Stimulated activated CD4-positive, alpha-beta T cell treated with anti-CD3 and anti-CD28 coated beads, Interleukin-1b, Interleukin-23, amount 100 ng/mL, for 1 hour (primary cell): ENCODE measurements at places on chromosomes 4 and X.

- no peak for DNase-seq
These were observed 100.8 kb upstream of the EOLA2 start for GRCh38 chrX:150038986-150039599.

GRCh38 chr4:186634591-186635128 lies 79.3 kb upstream of the MTNR1A start:
- DNase-seq = no peak

- no peak for DNase-seq
These were observed 239.2 kb upstream of the GRID2 start for GRCh38 chr4:92064574-92064973.

DNA sequence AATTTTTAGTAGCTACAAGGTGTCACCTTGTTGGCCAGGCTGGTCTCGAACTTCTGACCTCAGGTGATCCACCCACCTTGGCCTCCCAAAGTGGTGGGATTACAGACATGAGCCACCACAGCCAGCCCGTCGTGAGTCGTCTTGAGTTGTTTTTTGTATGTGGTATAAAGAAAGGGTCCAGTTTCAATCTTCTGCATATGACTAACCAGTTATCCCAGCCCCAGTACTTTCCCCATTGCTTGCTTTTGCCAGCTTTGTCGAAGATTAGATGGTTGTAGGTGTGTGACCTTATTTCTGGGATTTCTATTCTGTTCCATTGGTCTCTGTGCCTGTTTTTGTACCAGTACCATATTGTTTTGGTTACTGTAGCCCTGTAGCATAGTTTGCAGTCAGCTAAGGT lies 105.9 kb downstream of the OR13H1 start:
- no peak for DNase-seq

DNA sequence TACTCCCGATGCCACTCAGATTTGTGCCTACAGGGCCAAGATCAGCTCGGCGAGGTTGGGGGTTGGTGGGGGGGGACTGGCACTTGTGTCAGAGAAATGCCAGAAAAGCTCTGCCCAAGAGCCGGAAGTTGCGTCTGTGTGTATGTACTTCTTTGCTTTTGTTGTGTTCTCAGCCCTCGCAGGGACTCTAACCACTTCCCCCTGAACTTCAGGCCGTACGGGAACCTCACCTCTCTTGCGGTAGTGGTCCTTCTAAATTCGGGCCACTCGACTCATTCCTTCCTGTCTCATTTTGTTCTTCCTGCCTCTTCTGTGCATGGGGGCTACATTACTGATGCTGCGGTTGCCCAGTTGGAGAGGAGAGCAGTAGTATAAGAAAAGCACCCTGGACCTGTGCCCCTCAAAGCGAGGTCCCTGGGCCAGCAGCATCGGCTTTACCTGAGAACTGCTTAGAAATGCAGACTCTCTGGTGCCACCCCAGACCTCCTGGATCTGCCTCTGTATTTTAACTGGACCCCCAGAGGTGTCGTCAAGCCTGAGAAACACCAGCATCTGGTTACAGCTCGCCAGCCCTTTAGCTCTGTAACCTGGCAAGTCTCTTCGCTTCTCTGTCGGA lies 146.3 kb upstream of the RPS6KA3 start:
- no peak for DNase-seq

DNA sequence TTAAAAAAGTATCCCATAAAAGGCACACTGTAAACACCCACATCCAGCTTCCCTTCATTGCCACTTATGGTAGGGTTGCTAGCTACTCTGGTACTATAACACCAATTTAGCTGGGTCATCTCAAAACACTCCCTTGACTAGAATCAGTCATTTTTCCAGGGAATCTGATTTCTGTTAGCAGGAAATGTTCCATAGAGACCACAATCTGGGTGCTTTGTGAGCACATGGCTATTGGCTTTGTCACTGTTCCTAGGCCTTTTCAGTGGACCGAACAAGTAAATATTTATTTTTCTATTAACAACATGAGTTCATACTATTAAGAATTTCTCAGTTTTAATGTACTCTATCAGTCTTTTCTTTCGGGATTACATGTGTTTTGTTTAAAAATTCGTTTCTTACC lies 404.7 kb upstream of the GNPDA2 start:
- DNase-seq = no peak

GRCh38 chrX:125108921-125109320 lies 210.8 kb upstream of the TEX13C start:
- no peak for DNase-seq

GRCh38 chrX:115906881-115907280 lies 263.7 kb upstream of the AGTR2 start:
- DNase-seq = no peak

DNA sequence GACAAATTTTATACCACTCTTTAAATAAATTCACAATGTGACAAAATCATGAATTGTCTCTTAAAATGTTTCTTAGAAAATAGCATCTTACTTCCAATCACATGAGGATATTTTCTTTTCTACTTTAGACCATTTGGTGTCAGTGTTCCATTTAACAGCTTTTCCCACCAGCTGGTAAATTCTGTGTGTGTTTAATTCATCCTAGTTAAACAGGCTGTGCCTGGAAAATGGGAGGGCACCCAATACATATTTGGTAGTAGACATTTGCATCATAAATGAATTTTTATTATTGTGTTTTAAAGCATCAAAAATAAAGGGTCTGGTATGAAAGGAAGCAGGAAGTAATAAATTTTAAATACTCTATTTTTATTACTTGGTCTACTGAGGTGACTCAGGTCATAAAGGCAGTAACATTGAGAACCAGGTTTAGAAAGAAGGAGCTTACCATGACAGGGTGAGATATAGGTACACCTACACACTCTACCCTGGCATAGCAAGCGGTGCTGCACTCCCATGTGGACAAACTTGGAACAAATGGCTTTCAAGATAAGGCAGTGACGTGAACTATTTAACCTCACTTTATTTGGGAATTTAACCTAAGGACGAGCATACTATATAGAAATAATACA lies 344.5 kb downstream of the BMPR1B start:
- no peak for DNase-seq

- no peak for DNase-seq
These were observed 90.1 kb downstream of the CEP44 start for GRCh38 chr4:174373821-174374220.

GRCh38 chrX:29948653-29949052 lies 266.7 kb upstream of the MAGEB2 start:
- DNase-seq = no peak

GRCh38 chrX:35292522-35292921 lies 349.9 kb downstream of the FAM47B start:
- no peak for DNase-seq

GRCh38 chr4:71833232-71833900 lies 49.5 kb upstream of the GC start:
- DNase-seq = no peak
